Sciatic nerve (tissue), 2 donors: ENCODE measurements at places on chromosomes 5 and 9.

DNA sequence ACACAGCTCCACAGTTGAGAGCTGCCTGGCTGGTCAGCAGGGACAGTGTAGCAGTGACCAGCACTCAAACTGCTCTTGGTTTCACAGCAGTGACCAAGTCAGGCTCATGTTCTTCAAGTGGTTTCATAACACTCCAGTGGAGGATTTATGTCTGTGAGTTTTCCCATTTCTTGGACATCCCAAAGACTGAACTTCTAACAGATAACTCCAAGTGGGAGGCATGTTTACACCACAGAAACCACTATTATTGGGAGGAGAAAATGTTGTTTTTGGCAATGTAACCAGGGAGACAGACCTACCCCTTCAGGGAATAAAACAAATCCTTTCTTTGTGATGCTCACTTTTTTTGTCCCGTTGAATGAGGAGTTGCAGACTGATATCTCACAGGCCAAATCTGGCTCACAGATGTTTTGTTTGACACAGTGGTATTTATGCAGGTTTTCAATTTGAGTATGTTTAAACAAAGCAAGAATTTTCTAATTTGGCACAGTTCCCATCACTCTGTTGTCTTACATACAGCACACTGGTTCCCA is 141.5 kb downstream of the RMI1 start:
- no peak for DNase-seq

DNA sequence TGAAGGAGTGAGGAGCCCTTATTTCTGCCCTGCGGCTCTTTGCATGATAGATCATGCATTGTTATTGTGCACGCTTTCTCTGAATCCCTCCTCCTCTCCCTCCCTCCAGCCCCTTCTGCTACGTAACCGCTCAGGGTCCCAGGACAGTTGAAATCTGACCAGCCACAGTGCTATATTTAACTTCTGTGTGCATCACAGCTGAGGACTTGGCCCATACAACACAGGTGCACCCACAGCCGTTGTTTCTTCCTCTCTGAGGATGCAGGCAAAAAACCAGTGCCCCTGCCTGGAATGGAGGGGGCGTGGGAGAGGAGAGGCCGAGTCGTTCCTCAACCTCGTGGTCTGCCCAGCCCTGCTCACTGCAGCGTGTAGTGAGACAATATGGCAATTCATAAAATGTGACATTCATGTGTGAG is 335.6 kb upstream of the CLINT1 start:
- DNase-seq, result no peak

GRCh38 chr5:91478096-91478495 is 95.0 kb upstream of the ARRDC3 start:
- no peak for DNase-seq

DNA sequence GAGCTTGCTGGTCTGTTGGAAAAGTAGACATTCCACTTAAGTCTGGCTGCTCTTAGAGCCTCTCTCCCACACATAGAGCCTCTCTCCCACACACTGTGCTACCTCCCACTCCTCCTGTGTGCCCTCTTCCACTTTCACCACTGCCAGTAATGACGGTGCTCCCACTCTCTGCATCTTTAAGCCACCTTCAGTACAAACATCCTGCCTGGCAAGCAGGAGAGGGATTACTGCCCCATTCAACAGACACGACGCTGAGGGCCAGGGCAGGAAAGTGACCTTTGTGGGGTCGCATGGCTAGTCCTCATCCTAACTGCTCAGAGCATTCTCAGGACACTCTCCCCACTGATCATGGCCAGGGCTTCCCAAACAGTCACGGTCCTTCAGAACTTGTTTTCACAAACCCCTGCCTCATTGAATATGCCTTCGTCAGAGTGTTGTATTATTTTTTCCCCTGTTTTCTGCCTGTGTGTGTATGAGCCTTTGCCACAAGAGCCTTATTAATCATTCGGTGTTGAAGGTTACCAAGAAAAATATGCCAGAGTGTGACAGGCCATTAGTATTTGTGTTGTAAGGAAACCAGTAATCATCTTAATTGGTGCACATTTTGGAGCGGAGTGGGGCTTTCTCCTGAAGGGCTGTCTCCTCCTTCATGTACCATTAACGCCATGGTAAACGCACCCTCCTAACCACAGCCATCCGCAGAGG is 87.1 kb upstream of the SAP30L start:
- no peak for DNase-seq

DNA sequence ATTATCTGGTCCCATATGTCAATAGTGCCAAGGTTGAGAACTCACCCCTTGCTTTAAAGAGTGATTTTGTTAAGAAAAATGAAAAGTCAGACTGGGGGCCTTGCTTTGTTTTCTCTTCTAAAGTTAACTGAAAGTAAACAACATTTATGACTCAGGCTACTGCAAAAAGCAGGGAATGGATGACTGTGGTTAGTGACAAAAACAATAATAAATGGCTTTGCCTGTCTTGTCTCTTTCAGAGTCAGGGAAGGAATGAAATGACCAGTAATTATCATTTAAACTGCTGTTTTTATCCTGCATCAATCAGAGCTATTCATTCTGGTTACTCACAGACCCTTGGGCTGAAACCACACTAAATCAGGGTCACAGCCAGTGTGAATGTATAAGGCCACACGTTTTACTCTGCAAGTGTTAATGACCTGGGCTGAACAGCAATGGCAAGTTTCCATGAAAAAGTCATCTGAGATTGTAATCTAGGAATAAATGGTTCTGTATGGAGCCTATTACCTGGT is 112.2 kb downstream of the ZNF608 start:
- no peak for DNase-seq

- no peak for DNase-seq
Observed at GRCh38 chr5:122358372-122358979, 46.4 kb downstream of the SNCAIP start.

DNA sequence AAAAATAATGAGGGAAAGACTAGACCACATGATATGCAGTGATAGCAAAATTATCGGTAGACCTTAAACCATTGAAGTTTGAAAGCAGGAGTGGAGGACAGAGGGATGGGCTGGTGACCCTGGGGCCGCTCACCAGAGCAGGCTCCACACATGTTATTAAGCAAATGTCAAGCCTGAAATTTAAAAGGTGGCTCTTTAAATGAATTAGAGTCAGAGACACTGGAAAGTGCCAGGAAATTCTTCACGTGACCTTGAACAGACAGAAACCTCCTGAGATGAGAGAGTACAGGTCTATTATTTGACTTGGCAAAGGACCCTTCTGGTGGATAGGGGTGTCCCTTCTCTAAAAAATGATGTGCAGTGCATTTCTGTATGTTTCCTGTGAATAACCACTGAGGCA is 111.0 kb upstream of the CPEB4 start:
- DNase-seq, result no peak

DNA sequence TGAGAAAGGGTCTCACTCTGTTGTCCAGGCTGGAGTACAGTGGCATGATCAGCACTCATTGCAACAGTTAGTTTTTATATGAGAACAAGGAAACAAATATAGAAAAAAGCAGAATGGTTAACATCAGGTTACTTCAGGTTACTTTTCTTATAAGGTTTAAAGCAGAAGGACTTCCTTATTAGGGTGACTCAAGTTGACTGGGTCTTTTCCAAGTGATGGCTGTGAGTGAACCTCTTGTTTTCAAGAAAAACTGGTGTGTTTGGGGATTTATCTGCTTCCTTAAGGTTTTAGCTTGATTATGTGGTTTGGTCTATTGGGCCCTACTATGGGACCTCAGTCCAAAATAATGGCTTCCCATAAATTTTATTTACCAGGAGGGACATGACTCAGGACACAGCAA is 99.2 kb downstream of the ARRDC3 start:
- DNase-seq, result no peak

DNA sequence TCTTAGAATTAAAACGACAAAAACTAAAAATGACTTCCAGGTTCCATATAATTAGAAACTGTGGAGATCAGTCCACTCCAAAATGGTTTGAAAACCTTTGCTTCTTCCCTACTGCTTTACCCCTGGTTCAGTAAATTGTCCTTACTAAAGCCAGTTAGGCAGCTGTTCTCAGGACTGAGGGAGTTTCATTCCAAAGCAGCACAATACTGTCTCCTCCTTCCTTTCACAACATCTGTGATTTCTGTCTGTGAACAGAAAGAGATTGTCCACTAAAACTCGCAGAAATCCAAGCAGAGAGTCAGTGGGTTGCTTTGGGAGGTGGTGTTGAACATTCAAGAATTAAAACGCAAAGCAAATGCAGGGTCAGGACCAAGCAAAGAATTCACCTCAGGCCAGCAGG is 740.8 kb upstream of the ZNF608 start:
- no peak for DNase-seq

DNA sequence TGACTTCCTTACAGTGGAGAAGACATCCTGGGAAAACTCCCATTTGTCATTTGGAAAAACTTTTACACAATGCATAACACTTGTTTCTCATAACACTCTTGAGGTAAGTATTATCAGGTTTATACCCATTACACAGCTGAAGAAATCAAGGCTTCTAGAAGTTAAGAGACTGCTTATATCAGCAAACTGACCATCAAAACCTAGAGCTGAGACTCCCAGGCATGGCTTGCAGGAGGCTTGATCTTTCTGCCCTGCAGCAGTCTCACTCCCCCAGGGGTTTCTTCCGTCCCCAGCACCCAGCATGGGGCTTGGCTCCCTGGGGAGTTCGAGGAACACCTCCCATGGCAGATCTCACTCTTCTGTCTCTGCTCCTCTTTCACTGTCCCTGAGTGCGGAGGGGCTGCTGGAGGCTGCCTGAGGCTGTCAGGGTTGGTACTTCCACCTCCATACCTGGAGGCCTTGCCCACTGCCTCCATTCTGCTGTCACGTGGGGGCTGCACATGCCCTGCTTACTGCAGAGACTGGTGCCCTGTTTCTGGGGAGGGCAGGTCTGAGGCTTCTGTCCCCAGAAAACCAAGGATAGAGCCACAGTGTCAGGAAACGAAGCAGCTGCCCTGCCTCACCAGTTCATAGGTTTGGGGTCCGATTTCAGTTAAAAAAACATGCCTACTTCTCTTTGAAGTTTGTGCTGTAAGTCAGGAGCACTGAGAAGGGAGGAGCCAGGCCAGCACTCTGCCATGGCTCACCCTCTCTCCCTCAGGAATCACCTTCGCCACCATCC is 202.5 kb downstream of the PAX5 start:
- DNase-seq, result peak; percentile 32

- DNase-seq, result no peak
Observed at GRCh38 chr9:133509179-133510083, 15.3 kb downstream of the MYMK start.

- DNase-seq, result no peak
Observed at GRCh38 chr9:34869390-34869789, 88.7 kb upstream of the PHF24 start.

GRCh38 chr5:168656633-168657032 is 77.5 kb upstream of the PANK3 start:
- DNase-seq, result no peak

DNA sequence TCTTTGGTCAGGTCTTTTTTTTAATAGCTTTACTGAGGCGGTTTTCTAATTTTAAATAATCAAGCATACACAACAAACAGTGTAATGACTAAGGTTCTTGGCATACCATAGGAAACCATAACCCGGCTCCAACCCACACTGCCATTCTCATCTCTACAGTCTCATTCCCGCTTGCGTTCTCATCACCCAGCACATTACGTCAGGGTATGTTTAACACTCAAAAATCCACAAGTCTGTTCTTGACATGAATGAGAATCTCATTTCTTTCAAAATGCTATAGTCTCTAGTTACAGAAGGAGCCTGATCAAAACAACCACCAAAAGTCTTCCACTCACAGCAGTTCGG is 505 bp downstream of the C5orf34 start:
- DNase-seq, result no peak

DNA sequence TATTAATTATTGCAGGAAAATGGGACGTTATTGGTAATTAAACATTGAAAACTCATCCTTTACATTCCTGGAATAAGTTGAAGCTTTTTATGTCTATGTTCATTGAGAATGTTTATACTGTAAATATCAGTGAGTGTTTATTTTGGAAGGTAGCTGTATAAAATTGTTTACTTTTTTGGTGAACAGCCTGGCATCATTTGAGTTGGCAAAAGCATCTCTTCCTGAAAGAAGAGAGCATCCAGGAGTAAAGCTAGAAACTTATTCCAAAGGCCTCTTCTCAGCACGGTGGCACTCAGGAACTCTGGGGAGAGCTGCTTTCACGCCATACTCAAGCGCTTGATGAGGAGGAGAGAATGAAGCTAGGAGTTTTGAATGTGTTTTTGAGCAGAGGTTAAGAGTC is 79.9 kb downstream of the GAPVD1 start:
- DNase-seq, result no peak

- DNase-seq, result no peak
Observed at GRCh38 chr9:75046725-75047345, 18.7 kb upstream of the CARNMT1 start.

DNA sequence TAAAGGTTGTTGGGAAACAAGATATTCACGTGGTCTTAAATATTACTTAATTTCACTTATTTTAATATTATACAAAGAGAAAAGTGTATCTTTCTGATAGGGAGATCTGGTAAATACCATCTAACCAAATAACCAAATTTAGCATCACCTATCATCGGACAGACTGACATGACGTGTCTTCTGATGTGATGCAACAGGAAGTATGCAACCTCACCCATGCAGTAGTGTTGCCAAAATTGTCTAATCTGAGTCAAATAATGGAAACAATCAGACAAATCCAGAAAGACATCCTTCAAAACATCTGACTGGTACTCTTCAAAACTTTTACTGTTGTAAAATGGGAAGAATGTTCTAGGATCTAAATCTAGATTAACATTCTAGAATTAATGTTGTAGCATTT is 148.0 kb downstream of the FGF1 start:
- DNase-seq, result no peak

DNA sequence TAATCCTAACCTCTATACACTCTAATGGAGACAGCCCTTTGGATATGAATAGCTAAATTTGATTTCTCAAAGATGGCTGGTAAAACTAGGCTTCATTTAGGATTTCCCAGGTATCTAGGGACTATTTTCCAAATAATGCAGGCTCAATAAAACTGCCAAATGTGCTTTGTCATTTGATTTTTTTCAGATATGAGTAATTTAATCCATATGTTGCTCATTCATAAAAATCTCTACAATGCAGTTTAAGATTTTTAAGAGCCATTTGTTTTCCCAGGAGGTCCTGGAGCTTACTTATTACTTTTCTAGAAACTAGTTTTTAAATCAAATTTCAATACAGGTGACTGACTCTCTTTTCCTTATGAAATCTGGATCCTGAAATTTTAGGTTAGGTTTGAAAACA is 349.3 kb upstream of the SLC24A2 start:
- no peak for DNase-seq

- peak; percentile 76 for DNase-seq
Observed at GRCh38 chr5:25963251-25964008, 1075.0 kb downstream of the CDH9 start.

- DNase-seq, result no peak
Observed at GRCh38 chr5:152477536-152477935, 72.5 kb upstream of the NMUR2 start.

DNA sequence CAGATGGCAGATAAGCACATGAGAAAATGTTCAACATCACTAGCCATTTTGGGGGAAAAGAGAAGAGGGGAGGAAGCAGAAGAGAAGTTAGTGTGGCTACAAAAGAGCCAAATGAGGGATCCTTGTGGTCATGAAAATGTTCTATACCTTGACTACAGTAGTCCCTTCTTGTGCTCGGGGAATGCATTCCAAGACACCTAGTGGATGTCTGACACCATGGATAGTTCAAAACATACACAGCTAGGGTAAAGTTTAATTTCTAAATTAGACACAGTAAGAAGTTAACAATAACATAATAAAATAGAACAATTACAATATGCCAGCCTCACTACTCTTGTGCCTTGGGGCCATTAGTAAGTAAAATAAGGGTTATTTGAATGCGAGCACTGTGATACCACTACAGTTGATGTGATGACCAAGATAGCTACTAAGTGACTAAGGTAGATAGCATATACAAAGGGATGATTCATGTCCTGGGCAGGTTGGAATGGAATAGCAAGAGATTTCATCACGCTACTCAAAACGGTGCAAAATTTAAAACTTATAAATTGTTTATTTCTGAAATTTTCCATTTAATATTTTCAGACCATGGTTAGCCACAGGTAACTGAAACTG is 344.1 kb downstream of the NR2F1-AS1 start:
- no peak for DNase-seq
